NCI-H187 (cell line): ENCODE measurements at places on chromosomes 13 and 19.

DNA sequence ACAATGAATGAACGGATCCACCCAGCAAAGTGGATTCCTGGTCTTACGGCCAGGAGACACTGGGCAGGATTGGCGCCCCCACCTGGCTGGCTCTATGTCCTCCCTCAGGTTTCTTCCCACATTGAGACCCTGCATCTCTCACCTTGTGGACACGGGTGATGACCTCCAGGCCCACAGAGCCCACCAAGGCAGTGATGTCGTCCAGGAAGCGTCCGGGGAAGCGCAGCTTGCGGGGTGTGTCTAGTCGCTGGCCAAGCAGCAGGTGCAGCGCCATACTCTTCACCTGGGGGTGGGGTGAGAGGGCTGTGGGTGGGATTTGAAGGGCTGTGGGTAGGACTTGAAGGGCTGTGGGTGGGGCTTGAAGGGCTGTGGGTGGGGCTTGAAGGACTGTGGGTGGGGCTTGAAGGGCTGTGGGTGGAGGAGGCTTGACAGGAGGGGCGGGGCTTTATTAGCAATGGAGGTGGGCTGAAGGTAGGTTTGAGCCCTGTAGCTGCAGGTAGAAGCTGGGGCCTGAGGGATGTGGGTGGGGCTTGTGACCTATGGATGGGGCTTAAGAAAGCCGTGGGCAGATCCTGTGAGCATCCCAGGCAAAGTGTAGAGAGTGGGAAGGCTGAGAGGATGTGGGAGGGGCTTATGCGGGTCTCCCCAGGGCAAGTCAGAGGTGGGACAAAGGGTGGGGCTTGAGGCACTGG lies 12.1 kb upstream of the ANGPTL8 start:
- DNase-seq = no peak

DNA sequence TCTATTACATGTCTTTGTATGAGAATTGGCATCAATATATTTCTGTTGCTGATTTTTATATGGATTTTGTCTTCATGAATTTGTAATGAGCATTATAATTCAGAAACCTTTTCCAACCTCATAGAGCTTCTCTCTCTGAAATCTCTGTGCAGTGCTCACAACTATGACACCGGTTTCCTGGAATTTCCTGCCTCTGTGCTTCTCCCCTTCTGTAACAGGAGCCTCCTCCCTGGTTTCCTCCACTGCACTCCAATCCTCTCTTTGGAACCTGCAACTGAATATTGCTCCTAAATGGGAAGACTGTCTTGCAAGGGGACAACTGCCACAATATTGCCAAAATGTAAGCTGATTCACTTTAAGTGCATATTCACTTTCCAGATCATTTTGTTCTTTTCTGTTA lies 1147.9 kb downstream of the UQCRFS1 start:
- no peak for DNase-seq

DNA sequence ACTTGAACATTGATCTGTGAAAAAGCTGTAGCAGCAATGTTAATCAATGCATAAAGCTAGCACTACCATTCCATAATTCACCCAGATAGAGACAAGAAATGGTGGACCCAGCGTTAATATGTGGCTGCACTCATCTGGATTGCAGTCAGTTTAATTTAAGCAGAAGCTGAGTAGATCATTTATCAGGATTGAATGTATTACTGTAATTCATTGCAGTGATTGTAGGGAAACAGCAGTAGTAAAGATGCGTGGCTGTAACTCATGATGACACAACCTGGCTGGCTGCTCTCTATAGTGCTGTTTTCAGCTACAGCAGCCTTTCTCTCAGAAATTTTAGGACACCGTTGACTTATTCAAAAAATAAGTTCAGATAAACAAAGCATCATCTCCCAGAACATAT lies 499.5 kb upstream of the SLITRK6 start:
- DNase-seq = no peak

- DNase-seq = no peak
These were observed 18.3 kb downstream of the NMRK2 start for GRCh38 chr19:3950871-3951861.

DNA sequence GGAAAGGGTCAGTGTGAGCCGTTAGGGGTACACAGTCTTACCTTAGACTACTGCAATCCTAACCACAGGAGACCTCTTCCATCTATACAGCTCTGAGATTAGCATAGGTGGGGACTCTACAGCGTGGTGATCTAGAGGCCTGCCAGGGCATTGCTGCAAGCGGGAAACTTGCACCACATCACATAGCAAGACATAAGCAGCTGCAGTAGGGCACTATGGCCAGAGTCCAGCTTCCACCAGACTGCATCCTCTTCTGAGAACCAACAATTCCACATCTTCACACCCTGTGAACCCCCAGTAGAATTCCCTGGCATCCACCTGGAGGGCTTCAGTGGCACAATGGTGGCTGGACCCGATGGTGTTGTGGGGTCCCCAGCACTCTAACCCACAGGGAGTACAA lies 1564.3 kb upstream of the PRR20A start:
- DNase-seq = no peak

DNA sequence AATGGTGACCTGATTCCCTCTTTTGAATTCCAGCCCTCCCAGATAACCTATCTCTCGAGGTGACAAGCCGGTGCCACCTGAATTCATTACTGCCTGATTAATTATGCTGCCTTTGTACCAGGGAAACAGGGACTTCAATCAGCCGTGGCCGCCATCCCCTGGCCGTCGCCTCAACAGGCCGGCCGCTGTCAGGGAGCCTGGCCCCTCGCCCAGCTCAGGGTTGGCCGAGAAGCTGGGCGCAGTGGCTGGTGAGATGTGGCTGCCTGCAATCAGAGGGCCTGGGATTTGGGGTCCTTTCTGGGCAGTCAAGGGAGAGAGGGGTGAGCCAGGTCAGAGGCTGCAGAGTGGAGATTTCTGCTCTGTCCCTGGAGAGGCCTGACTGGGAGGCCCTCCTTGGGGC lies 91.2 kb downstream of the KCTD15 start:
- no peak for DNase-seq

DNA sequence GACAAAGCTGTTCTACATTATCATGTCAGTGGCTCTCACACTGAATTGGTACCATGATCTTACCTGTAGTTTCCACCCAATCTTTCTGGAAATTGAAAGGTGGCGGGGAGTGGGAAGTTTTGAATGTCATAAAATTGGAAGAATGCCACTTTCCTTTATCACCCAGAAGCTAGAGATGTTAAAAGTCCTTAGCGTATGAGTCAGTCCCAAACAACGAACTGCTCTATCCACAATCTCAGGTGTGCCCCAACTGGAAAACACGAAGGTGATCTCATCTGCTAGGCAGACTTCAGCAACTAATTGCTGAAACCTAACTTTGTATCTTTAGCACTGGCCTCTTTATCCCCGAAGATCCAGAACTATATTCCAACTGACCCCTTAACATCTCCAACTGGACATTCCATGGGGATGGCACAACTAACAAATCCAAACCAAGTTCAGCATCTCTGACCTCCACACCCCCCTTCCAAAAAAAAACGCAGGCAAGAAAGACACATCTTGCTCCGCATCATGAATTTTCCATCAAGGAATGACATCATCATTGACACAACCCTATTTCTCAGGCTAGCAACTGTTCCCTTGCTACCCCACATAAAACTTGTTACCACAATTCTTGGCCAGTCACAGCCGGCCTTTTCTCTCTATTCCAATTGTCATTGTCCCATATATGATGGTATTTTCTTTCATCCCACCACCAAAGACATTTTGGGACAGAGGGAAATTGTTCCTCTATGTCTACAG lies 175.4 kb downstream of the KLF12 start:
- no peak for DNase-seq

DNA sequence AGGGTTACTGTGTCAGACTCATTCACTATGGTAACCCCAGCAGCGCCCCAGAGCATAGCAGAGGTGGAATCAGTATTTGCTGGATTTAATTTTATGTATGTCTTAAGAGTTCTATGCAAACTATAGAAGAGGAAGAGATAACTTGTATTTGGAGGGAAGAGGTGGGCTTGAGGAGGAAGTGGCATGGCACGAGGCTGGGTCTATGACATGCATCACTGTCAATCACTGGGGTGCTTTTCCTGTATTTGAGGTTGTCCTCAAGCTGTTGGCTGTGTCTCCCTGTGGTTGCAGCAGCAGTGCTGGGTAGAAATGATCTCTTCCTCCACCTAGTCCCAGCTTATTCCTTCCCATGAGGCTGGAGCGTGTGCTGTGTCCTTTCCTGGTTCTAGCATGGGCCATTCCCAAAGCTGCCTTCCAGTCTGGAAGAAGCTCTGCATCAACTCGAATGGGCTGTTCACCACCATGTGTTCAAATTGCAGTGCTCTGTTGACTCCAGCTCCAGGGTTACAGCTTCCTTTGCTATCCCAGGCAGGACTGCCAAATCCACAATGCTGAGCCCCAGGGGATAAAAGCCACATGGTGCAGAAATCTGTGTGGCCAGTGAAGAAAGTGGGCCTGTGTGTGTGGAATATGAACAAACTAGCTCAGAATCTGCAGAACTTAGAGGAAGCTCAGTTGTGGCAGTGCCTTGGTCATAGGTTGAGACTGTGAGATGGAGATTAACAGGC lies 73.1 kb upstream of the MTIF3 start:
- DNase-seq = no peak

- DNase-seq = no peak
These were observed 9.6 kb upstream of the SOX1 start for GRCh38 chr13:112057439-112057735.

GRCh38 chr13:110283736-110284517 lies 23.0 kb downstream of the COL4A1 start:
- DNase-seq = no peak

- no peak for DNase-seq
These were observed 6.6 kb upstream of the TCF3 start for GRCh38 chr19:1659084-1659427.

- no peak for DNase-seq
These were observed 8.3 kb downstream of the TEX29 start for GRCh38 chr13:111328574-111329410.

GRCh38 chr13:100675661-100676129 lies 1.1 kb upstream of the TMTC4 start:
- DNase-seq = no peak

GRCh38 chr19:38078302-38078930 lies 145.6 kb downstream of the DPF1 start:
- no peak for DNase-seq

DNA sequence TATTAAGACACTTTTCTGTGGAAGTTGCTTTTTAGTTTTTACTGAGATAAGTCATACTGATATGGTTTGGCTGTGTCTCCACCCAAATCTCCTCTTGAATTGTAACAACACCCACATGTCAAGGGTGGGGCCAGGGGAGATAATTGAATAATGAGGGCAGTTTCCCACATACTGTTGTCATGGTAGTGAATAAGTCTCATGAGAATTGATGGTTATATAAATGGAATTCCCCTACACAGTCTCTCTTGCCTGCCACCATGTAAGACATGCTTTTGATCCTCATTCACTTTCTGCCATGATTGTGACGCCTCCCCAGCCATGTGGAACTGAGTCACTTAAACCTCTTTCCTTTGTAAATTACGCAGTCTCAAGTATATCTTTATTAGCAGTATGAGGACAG lies 1340.4 kb downstream of the SLITRK5 start:
- DNase-seq = no peak

- no peak for DNase-seq
These were observed 213.4 kb downstream of the TSHZ3 start for GRCh38 chr19:31135841-31136240.

GRCh38 chr13:64074971-64075474 lies 2659.4 kb upstream of the PCDH20 start:
- DNase-seq = no peak

- DNase-seq = no peak
These were observed 53.8 kb upstream of the RCBTB2 start for GRCh38 chr13:48586591-48587103.

DNA sequence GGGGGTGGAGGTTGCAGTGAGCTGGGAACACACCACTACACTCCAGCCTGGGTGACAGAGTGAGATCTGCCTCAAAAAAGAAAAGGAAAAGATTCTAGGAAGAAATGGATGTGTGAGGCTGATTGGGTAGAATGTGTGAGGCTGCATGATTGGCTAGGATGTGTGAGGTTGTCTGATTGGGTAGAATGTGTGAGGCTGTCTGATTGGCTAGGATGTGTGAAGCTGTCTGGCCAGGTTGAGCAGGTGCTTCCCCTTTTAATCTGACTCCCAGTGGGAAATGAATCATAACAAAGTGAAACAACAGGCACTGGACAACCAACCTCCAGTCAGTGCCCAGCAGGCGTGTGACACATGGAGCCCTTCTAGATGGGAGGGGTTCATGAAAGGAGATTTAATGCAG lies 14.7 kb downstream of the C13orf46 start:
- no peak for DNase-seq

DNA sequence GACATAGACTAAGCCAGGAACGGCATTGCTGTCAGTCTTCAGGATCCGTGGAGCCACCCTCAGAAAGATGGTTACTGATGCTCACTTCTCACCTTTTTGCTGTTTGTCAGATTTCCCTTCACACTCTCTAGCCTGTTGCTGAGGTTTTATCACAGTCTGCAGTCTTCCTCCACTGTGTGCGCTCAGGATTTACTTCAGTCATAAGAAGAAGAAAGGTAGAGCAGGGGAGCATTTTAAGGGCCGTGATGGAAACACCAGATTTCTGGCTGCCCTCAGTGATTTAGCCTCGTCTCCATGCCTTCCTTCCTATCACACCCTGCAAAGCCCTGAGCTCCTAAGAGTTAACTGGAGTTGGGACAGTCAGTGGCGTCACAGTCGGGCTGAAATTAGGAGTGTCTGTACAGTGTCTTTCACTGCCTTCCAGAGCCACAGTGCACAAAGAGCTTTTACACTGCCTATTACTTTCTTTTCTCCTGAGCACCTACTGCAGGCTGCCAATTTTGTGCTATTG lies 60.0 kb upstream of the GPR183 start:
- DNase-seq = no peak

GRCh38 chr19:38736413-38737280 lies 7.6 kb downstream of the CAPN12 start:
- no peak for DNase-seq

GRCh38 chr13:111663953-111664421 lies 343.5 kb downstream of the TEX29 start:
- DNase-seq = no peak

- DNase-seq = no peak
These were observed 26.5 kb downstream of the FAM216B start for GRCh38 chr13:42807866-42808265.

- no peak for DNase-seq
These were observed 9.9 kb downstream of the MYDGF start for GRCh38 chr19:4660181-4660791.

- DNase-seq = no peak
These were observed 387.2 kb downstream of the GPC5 start for GRCh38 chr13:91785431-91786119.

DNA sequence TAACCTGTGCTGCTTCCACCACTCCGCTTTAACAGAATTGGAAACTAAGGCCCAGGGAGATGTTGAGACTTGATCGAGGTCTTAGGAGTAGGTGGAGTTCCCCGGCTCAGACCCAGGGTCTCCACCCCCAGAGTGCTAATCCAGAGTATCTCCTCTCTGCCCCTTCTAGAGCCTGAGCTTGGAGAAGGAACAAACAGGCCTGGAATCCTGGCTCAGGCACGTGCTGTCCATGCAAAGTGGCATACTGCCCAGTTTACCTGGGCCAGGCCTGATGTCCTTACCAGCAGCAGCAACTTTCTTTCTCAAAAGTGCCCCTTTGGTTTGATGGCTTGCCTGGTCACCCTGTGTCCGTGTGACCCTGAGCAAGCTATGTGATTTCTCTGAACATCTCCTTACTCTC lies 3.7 kb downstream of the SYNGR4 start:
- no peak for DNase-seq

GRCh38 chr19:4082172-4082571 lies 15.5 kb upstream of the ZBTB7A start:
- DNase-seq = no peak

- no peak for DNase-seq
These were observed 823.6 kb downstream of the DIAPH3 start for GRCh38 chr13:59340151-59340550.
